ENCODE measurements at places on chromosomes 2 and 18.

DNA sequence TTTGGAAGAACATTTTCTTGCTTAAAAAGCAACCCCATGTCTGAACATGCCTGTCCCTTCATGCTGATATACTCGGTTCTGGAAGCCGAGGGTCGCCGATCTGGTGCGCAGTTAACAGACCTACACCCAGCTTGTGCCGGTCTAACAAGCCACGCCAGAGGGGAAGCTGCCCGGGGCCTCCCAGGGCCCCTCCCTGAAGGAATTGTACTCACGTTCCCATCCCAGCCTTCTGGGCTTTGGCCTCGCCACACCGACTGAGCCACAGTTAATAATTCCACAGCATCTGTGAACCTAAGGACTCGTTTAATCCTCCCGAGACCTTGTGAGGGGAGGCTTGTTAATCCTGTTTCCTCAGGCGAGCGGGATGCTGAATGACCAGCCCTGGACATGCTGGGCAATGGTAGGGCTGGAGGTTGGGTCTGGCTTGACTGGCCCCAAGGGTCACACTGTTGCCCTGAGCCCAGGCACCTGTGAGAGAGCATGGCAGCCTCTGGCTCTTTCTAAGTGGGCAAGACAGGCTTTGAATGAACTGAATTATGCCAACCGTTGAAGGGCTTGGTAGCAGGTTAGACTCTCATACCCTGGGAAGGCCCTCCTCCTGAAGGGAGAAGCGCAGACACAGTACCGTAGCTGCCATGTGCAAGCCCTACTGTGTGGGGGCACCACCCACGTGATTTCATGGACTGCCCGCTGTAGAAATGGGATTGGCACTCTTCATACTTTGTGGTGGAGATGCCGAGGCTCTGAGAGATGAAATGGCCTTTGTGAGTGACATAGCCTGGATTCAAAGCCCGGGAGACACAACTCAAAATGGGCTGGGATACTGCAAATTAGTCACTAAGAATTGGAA is 27.9 kb upstream of the ODC1 start:
- no peak for DNase-seq

GRCh38 chr2:80247339-80247738 is 57.2 kb downstream of the LRRTM1 start:
- no peak for DNase-seq

- no peak for DNase-seq
These were observed 85.4 kb downstream of the DPP4 start for GRCh38 chr2:161988589-161988988.

DNA sequence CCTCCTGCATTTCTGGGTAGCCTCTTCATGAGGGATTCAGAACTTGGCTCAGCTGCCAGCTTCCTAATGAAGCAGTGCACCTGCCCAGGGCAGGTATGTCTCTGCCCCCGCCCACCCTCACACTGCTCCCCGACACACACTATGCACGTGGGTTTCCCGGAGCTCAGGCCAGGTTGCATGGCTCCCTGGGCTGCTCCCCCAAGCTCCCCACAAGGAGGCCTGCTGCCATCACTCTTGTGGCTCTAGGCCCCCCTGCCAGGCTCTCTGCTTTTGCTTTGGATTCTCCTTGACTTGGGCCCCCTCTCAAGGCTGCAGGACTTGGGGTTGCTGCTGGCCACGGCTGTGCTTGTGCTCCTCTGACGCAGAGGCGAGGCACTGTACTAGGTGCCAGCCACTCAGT is 43.6 kb downstream of the ADD2 start:
- no peak for DNase-seq

DNA sequence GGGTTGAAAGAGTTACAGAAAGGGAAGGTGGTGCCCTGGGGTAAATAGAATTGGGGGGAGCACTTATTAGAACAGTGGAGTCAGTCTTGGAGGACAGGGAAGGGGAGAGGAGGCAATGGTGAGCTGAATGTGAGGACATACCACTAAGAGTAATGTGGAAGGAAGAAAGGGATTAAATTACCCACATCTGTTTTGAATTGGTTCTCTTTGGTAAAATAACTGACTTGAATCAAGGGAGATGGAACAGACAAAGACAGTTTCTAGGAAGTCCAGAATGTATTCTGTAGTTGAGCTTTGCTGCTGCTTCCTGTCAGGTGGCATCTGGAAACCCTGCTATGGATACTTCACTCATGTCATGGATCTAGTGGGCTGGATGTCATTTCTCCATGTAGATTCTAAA is 6.7 kb downstream of the SETBP1 start:
- DNase-seq, result no peak

- DNase-seq, result no peak
These were observed 80.3 kb downstream of the MAPRE2 start for GRCh38 chr18:35121531-35121930.

GRCh38 chr18:50396005-50396660 is 21.3 kb downstream of the SKA1 start:
- no peak for DNase-seq

DNA sequence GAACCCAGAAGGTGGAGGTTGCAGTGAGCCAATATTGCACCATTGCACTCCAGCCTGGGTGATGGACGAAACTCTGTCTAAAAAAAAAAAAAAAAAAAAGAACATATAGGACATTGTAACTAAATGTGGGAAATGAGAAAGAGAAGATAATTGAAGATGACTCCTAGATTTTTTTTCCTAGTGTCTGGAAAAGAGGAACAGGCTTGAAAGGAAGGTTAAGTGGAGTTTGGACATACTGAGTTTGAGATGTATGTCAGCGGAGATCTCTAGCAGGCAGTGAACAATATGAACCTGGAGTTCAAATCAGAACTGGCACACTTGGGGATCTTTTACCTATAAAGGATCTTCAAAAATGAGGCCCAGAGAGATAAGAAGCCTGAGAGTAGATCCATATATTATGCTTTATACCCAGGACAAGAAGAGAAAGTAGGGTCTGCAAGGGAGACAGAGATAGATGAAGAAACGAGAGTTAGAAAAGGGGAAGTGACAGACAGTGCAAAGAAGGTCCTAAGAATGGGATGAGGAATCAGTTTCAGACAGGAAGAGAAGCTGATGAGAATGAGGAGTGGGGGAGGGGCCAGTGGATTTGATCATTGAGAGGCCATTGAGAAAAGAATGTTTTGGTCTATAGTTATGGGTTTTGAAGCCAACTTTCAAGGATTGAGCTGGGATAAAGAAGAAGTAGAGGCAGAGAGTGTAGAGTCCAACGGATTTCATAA is 46.9 kb upstream of the CD28 start:
- no peak for DNase-seq

DNA sequence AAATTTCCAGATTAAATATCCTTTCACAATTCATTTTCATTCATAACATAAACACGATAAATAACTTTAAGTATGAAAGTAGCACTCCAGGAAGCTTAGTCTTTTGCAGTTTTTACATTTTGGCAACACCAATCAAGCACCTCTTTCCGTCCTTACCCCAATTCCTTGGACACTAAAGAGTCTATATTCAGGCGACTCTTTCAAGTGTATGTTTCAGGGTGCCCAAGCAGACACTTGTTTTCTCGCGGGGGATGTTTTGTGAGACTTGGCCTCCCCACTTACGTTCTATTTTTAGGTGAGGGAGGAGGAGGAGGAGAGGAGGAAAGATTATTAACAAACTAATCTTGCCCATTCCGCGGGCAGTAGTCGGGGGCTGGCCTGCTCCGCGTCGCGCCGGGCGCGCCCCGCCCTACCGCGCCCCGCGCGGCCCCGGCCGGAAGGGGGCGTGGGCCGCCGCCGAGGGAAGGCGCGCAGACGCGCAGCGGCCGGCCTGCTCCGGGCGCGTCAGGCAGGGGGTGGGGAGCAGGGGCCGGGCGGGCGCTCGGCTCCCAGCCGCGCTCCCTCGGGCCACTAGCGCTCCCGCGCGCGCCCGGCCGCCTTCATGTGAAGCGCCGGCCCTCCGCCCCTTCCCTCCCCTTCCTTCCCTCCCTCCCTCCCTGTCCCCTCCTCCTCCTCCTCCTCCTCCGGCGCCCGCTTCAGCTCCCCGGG is at the start of gene ITPRID2:
ITPRID2 (plus strand) TSS at position 473 of the 708 bp plus-strand sequence. CDS start 337 bp downstream, outside the sequence.
- peak; percentile 38 for DNase-seq

- DNase-seq, result no peak
These were observed 39.8 kb downstream of the PIAS2 start for GRCh38 chr18:46877329-46877987.

GRCh38 chr2:144943986-144944385 is 424.1 kb upstream of the ZEB2 start:
- DNase-seq, result no peak

GRCh38 chr18:31684279-31685096 is at the start of gene B4GALT6:
Gene B4GALT6 (minus strand): TSS chr18:31684581. CDS start chr18:31684426, 155 bp downstream.
- DNase-seq, result no peak

DNA sequence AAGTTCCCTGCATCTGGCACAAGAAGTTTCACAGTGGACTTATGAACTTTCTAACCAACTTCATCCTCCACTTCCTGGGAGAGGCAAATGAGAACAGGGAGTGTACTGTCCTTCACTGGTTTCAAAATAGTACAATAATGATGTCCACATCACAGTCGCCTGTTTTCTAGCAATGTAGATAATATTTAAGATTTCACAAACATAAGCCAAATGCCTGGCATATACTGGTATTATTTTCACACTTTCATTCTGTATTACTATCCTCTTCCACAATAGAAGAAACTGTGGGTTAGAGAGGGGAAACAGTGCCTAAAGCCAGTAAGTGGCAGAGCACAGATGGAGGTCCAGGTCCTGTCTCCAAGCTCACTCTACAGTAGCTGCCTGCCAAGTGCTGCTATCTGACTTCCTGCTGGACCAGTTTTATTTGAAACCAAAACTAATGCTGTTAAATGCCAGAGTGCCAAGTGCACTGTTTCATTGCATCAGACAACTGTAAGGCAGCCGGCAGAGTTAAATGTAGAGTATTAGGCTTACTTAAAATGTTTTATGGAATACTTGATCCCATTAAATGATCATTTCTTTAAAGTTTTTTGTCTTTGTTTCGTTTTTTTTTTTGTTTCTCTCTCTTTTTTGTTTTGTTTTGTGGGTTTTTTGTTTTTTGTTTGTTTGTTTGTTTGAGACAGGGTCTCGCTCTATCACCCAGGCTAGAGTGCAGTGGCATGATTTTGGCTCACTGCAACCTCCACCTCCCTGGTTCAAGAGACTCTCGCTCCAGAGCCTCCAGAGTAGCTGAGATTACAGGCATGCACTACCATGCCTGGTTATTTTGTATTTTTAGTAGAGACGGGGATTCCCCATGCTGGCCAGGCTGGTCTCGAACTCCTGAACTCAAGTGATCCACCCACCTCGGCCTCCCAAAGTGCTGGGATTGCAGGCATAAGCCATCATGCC is 15.1 kb downstream of the COBLL1 start:
- no peak for DNase-seq

- DNase-seq, result peak; percentile 79
These were observed 52.3 kb upstream of the ROCK1 start for GRCh38 chr18:21163647-21164547.

DNA sequence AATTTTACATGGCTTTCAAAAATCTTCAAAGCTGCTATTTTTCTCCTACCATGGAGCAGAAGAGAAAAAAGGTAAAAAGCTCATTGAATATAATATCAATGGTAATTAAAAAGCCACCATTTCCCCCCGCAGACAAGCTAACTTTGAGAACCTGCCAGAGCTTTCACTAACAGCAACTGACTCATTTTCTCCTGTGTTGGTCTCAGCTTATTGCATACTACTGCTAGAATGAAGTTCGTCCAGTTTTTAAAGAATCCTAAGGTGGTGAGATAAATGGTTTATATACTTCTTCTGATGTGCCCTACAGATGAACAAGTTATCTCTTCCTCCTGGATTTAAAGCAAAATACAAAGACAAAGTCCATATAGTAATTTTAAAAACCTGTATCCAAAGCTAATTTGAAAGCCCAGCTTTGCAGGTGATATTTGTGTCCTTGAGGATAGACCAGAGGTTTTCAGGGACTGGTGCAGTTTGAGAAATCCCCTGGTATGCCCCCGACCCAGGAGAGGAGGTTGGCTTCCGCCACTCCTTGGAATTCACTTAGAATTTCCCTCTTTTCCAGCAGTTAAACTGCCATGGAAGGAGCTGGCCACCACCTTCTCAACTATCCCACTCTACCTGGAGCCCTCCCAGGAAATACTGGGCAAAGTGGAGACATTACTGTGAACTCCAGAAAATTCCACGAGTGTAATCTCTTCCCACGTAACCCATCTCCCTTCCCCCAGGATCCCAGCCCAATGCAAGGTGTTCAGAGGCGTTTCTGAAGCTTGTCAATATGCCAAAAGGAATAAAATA is 17.5 kb downstream of the YPEL5 start:
- no peak for DNase-seq
